ENCODE measurements at places on chromosomes 5 and 9.

GRCh38 chr5:72541501-72542225, 34.5 kb upstream of the ZNF366 start:
- no peak for DNase-seq

DNA sequence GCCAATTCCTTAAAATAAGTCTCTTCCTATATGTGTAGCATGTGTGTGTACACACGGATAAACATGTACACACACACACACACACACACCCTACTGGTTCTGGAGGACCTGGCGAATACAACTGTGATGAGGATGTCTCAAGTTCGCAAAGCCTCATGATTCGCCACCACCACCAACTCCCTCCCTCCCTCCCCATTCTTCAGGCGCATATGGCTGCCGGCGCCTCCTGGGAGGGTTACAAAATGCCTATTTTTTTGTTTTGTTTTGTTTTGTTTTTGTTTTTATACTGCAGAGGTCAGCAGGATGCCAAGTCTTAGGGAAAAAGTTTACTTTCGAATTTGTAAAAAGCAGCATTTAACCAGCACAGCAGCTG, 88.0 kb downstream of the DAP start:
- DNase-seq, result no peak

GRCh38 chr5:132424167-132424880, 54.8 kb downstream of the SLC22A5 start:
- DNase-seq, result no peak

- no peak for DNase-seq
Observed at GRCh38 chr5:107592515-107592914, 78.2 kb downstream of the EFNA5 start.

- DNase-seq, result peak; percentile 79
Observed at GRCh38 chr9:134778841-134779411, 101.7 kb upstream of the FCN2 start.

GRCh38 chr9:4640027-4640426, 22.1 kb upstream of the PLPP6 start:
- DNase-seq, result peak; percentile 46

DNA sequence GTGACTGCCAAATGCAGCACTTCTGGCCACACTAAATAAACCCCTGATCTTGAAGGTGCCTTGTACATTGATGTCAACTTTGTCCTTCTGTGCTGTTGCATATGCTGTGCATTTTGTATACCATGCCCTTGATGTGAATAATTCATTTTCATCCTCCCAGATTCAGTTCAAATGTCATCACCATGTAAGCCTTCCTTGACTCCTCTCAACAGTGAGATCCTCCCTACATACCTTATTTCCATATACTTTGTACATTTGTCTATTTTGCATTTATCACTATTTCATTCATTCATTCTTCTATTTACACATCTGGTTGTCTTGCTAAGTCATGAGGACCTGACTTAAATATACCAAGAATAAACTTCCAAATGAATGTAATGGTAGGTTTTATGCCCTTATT, 273.2 kb upstream of the EFNA5 start:
- no peak for DNase-seq

GRCh38 chr9:72533322-72533721, 11.9 kb downstream of the TMC1 start:
- DNase-seq, result no peak

DNA sequence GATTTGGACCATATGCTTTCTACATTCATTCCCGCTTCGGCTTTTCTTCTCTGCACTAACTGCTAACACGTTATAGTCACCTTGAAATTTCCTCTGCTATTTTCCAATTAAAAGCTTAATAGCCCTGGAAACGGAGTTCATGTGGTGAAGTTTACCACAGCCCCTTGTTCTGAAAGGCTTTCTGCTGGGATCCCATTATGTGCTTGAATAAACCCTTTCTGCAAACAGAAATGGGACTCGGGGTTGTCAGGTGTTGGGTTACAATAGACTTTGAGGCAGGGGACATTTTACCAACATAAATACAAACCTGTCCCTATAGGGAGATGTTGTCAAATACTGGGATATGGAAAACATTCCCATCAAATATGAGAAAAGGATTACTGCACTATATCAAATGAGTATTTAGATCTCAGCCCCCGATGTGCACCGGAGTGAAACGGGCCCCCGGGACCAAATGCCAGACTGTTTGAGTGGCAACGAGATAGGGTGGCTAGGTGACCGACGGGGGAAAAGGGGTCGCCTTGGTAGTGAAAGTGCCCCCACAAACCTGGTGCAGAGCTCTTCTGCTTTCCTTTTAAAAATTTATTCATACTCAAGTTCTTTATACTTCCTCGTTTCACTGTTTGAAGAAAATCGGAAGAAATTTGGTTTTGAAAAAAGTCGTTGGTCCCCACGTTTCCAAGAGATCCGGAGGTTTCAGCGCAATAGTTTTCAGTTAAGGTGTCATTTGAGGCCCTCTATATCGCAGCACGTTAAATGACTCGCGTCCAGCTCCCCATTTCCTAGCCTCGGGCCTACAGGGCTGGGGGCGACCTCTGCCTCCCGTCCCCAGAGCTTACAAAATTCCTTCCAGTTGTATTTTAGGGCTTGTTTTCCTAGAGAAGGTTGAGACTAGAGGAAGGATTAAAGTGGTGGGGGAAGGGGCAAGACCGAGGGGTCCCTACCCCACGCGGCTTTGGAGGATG, 2.1 kb upstream of the DMRT3 start:
- no peak for DNase-seq

DNA sequence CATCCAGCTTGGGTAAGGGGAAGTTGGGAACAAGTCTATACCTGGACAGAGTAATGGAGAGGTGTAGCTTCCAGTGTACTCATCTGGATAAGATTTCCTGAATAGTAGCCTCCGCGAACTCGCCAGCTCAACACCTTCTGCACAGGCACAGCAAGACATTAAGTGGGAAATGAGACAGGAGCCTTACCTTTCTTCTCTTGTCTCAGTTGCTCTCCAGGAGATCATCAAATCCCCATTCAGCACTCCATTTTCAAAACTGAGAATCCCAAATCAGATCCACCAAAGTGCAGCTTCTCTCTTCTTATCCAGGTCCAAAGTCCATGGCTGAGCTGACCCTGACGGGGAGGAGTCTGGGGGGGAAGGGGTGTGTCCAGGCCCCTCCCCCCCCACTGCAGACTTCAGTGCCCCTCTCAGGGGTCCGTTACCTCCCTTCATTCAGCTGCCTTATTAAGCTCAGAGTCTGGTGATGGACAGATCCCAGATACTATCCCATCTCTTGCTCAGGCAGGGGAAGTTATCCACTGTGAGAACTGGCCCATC, 5.9 kb upstream of the MGAT1 start:
- DNase-seq, result no peak

GRCh38 chr5:78633700-78634099, 14.9 kb downstream of the LHFPL2 start:
- DNase-seq, result peak; percentile 35

DNA sequence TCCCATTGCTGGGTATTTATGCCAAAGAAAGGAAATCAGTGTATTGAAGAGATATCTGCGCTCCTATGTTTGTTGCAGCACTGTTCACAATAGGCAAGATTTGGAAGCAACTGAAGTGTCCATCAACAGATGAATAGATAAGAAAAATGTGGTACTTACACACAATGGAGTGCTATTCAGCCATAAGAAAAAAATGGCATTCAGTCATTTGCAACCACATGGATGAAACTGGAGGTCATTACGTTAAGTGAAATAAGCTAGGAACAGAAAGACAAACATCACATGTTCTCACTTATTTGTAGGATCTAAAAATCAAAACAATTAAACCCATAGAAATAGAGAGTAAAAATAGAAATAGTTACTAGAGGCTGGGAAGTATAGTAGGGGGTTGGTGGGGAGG, 1133.1 kb upstream of the ACO1 start:
- DNase-seq, result no peak

DNA sequence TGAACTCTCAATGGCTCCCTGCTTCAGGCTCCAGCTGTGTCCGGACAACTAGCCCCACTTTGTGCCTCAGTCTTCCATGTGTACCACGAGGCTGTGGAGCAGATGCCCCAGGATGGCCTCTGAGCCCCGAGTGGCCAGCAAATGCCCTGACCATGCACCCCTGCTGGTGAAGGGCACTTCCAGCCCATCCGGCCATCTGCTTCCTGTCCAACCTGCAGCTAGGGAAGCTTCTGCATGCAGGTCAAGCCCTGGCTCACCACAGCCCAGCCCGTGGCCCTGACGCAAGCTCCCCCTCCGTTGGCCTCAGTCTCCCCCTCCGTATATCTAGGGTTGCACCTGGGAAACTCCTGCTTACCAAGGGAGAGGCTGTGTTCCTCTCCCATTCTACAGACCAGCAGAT, 4.8 kb downstream of the NINJ1 start:
- no peak for DNase-seq

GRCh38 chr9:20570756-20571155, 51.5 kb downstream of the MLLT3 start:
- peak; percentile 79 for DNase-seq

DNA sequence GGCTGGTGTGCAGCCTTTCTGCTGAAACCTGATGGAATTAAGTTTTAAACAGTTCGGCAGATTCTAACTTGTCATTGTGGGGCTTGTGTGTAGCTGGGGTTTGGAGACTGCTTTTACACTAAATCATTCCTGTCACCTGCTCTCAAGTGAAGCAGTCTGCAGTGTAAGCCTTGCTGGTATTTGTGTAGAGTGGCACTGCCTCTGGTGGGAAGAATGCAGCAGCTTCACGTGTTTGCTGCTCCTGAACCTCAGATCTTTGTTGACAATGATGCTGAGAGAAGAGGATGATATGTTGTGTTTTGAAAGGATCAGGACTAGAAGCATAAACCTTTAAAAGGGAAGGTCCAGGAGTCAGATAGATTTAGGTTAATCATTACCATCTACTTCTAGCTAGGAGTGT, 88.1 kb downstream of the KDM4C start:
- peak; percentile 5 for DNase-seq

GRCh38 chr5:41863871-41864486, 6.2 kb downstream of the OXCT1 start:
- peak; percentile 50 for DNase-seq

GRCh38 chr5:115333164-115333563, 36.7 kb upstream of the CCDC112 start:
- no peak for DNase-seq

DNA sequence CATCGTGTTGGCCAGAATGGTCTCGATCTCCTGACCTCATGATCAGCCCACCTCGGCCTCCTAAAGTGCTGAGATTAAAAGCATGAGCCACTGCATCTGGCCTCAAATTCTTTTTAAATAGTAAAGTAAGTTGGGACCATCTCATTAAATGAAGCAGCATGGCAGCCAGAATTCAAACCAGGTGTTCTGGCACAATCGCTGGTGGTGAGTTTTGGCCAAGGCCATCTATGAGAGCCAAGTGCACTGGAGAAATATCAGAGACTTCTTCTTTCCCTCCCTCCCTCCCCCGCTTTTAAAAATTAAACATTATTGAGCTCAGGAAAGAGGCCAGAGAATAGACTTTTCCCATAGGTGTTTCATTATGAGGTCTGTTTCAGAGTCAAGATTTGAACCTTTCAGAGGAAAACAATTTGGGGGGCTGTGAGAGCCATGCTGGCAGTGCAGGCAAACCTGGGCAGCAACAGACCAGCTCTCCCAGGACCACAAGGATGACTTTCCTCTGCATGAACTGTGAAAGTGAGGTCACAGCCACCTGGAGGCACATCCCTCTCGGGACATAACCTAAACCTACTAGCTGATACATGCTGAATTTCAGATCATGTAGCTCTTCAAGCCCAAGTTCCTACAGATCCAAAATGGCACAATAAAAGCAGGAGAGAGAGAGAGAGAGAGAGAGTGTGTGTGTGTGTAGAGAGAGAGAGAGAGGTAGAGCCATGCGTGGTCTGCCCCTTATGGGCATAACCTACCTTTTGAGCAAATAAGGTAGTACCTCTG, 94.6 kb upstream of the DMRT1 start:
- no peak for DNase-seq

GRCh38 chr9:90301277-90301653, 341.4 kb downstream of the DIRAS2 start:
- DNase-seq, result peak; percentile 91

GRCh38 chr5:144697847-144698262, 527.2 kb downstream of the KCTD16 start:
- peak; percentile 97 for DNase-seq

- no peak for DNase-seq
Observed at GRCh38 chr9:14272927-14273528, 40.9 kb downstream of the NFIB start.

- DNase-seq, result no peak
Observed at GRCh38 chr5:170632985-170633234, 129.1 kb downstream of the KCNIP1 start.

- DNase-seq, result no peak
Observed at GRCh38 chr9:126606483-126606870, 7.3 kb upstream of the LMX1B start.
